ENCODE measurements at places on chromosomes 2 and 18. TPM values are rescaled to one million over a fixed set of nuclear protein-coding genes. Genes with fewer than 3 reads are reported as not detected.

The POU3F3 gene
- total RNA-seq = not detected

The MAP3K19 gene
- 1.1 TPM for total RNA-seq

The USP40 gene
- 34.5 TPM for total RNA-seq

The KCNG2 gene
- total RNA-seq = 2.3 TPM

The MAIP1 gene
- total RNA-seq = 25.1 TPM

- H3K4me1 ChIP-seq = no peaks in the 10 kb centered on the region
- H3K36me3 ChIP-seq = no peaks in the 10 kb centered on the region
- no peak for DNase-seq
- H3K27ac ChIP-seq = no peak overlapping the region
- H3K27me3 ChIP-seq = peaks cover 29% of the 10 kb centered on the region
- H3K4me3 ChIP-seq = no peak overlapping the region
Measured at GRCh38 chr2:126792186-126792585, 106.5 kb upstream of the TEX51 start.

DNA sequence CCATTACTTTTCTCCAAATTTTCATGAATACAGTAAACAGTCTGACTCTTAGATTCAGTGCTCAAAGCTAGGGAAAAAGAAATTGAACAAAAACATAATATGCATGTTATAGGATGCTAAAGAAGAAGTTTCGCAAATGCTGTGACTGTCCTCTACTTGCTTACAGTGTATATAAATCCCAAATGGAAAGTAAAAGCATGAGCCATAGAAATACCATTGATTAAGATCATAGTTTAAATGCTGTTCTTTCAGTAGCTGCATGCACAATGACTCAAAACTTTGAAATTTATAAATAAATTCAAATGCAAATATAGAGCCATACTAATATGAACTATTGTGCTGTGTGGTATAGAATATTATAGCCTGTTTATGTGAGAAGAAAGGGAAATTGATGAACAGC, 1113.9 kb upstream of the ACVR2A start:
- no peak for DNase-seq
- H3K27ac ChIP-seq = no peak overlapping the region
- H3K27me3 ChIP-seq = no peaks in the 10 kb centered on the region
- no peak overlapping the region for H3K4me3 ChIP-seq
- no peaks in the 10 kb centered on the region for H3K36me3 ChIP-seq

GRCh38 chr18:69895066-69896047, 52.3 kb downstream of the CD226 start:
- H3K36me3 ChIP-seq = no peaks in the 10 kb centered on the region
- H3K27ac ChIP-seq = no peak overlapping the region
- H3K27me3 ChIP-seq = no peaks in the 10 kb centered on the region
- H3K4me3 ChIP-seq = no peak overlapping the region

- no peak overlapping the region for H3K4me3 ChIP-seq
- H3K27me3 ChIP-seq = peaks cover 32% of the 10 kb centered on the region
- no peaks in the 10 kb centered on the region for H3K36me3 ChIP-seq
- no peak overlapping the region for H3K27ac ChIP-seq
- peaks cover 12% of the 10 kb centered on the region for H3K4me1 ChIP-seq
Measured at GRCh38 chr2:864501-865106, 86.0 kb upstream of the SNTG2 start.

- H3K4me3 ChIP-seq = no peak overlapping the region
- no peak for DNase-seq
- no peaks in the 10 kb centered on the region for H3K27me3 ChIP-seq
- H3K27ac ChIP-seq = no peak overlapping the region
- H3K4me1 ChIP-seq = no peaks in the 10 kb centered on the region
Measured at GRCh38 chr2:196128749-196129148, 42.6 kb downstream of the STK17B start.

DNA sequence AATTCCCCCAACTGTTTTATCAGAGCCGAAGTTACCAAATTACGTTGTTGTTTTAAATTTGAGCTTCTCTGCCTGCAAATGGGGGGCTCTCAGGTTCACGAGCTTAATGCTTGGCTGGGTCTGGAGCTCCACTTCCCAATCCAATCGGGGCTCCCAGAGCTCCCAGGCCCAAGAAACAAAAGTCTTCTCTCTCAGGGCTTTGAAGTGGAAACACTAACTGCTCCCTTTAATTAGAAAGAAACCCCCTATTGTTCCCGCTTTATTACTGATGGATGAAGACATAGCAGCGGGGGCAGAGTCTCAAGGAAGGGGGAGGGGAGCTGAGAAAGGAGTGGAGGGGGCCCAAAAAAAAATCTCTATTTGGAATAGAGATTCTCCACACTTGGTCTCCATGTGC, 15.6 kb upstream of the PKDCC start:
- no peaks in the 10 kb centered on the region for H3K4me1 ChIP-seq
- H3K4me3 ChIP-seq = no peak overlapping the region
- H3K27me3 ChIP-seq = no peaks in the 10 kb centered on the region
- no peak overlapping the region for H3K27ac ChIP-seq
- H3K36me3 ChIP-seq = no peaks in the 10 kb centered on the region
- DNase-seq = no peak

GRCh38 chr2:10844097-10844496, 31.5 kb upstream of the PDIA6 start:
- DNase-seq = peak; percentile 91
- H3K36me3 ChIP-seq = no peaks in the 10 kb centered on the region
- H3K27me3 ChIP-seq = peaks cover 12% of the 10 kb centered on the region
- no peaks in the 10 kb centered on the region for H3K4me1 ChIP-seq

GRCh38 chr2:63522950-63523349, 65.3 kb downstream of the WDPCP start:
- no peaks in the 10 kb centered on the region for H3K36me3 ChIP-seq
- no peaks in the 10 kb centered on the region for H3K27me3 ChIP-seq
- DNase-seq = no peak
- no peak overlapping the region for H3K27ac ChIP-seq
- H3K4me1 ChIP-seq = no peaks in the 10 kb centered on the region
- H3K4me3 ChIP-seq = no peak overlapping the region

DNA sequence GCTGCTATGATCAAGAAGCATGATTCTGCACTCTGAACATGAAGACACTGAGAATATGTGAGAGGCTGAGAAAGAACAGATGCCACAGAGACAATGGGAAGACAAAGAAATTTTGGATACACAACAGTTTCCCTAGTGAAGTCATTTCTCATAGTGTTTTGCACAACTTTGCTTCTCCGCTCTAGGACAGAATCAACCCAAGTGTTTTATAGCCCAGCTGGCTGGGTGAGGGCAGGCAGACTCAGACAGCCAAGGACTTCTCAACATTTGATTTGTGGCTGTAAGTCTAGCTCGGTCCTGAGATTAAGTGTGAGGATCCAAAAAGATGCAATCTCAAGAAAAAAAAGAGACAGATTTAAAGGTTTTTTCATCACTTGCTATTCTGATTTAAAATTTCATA, 536.5 kb upstream of the CRIM1 start:
- H3K27me3 ChIP-seq = no peaks in the 10 kb centered on the region
- no peak overlapping the region for H3K4me3 ChIP-seq
- no peak overlapping the region for H3K27ac ChIP-seq
- DNase-seq = no peak
- no peaks in the 10 kb centered on the region for H3K4me1 ChIP-seq

- H3K4me3 ChIP-seq = no peak overlapping the region
- H3K27ac ChIP-seq = no peak overlapping the region
- H3K4me1 ChIP-seq = no peaks in the 10 kb centered on the region
- no peaks in the 10 kb centered on the region for H3K27me3 ChIP-seq
Measured at GRCh38 chr2:65918760-65919187, 486.4 kb upstream of the SPRED2 start.

GRCh38 chr2:240429341-240429871, 6.1 kb upstream of the GPC1 start:
- H3K4me3 ChIP-seq = no peak overlapping the region
- no peak for DNase-seq
- peaks cover 14% of the 10 kb centered on the region for H3K27me3 ChIP-seq
- H3K27ac ChIP-seq = no peak overlapping the region
- H3K36me3 ChIP-seq = no peaks in the 10 kb centered on the region

DNA sequence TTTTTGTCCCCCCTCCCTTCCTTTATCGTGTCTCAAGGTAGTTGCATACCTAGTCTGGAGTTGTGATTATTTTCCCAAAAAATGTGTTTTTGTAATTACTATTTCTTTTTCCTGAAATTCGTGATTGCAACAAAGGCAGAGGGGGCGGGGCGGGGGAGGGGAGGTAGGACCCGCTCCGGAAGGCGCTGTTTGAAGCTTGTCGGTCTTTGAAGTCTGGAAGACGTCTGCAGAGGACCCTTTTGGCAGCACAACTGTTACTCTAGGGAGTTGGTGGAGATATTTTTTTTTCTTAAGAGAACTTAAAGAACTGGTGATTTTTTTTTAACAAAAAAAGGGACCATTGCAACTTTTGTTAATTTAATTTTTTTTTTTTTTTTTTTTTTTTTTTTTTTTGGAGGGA, 2.1 kb downstream of the SOX11 start:
- DNase-seq = no peak
- H3K4me1 ChIP-seq = peaks cover 59% of the 10 kb centered on the region
- no peaks in the 10 kb centered on the region for H3K36me3 ChIP-seq
- no peak overlapping the region for H3K4me3 ChIP-seq
- H3K27ac ChIP-seq = no peak overlapping the region
- peaks cover 98% of the 10 kb centered on the region for H3K27me3 ChIP-seq
